ENCODE measurements at places on chromosomes 16 and 17.

DNA sequence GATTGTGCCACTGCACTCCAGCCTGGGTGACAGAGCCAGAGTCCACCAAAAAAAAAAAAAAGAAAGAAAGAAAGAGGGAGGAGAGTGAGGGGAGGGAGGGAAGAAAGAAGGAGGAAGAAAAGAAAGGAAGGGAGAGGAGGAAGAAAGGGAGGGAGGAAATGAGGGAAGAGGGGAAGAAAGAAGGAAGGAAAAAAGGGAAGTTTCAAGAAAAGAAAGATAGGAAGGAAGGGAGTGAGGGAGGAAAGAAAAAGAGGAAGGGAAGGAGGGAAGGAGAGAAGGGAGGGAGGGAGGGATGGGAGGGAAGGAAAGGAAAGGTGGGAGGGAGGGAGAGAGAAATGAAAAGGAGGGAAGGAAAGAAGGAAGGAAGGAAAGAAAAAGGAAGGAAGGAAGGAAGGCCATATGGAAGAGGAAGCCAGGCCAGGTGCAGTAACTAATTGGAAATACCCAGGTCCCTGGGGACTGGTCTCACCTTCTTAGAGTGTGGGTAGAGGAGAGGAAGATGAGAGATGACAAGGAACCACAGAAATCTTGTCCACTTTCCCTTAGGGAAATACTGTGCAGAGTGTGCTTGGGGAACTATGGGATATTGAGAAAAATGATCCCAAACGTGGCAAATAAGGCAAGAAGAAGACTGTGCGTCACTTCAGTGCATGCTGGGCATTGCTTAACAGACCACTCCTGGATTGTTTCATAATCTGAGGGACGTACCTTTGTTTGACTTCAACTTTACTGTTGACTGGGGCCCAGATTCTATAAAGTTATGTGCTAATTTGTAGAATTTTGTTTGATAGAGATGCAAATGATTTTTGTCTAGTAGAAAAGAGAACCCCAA lies 15.1 kb upstream of the CSNK2A2 start:
- DNase-seq = no peak

DNA sequence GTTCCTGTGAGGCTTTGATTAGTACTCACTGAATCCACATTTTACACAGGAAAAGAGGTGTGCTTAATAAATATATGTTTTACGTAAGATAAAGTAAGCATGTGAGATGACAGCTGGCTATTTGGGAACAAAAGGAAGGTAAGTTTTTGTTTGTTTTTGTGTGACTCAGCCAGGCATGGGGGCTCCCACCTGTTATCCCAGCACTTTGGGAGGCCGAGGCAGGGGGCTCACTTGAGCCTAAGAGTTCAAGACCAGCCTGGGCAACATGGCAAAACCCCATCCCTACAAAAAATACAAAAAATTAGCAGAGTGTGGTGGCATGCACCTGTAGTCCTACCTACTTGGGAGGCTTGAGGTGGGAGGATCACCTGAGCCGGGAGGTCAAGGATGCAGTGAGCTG lies 17.9 kb downstream of the GPR142 start:
- DNase-seq = no peak

DNA sequence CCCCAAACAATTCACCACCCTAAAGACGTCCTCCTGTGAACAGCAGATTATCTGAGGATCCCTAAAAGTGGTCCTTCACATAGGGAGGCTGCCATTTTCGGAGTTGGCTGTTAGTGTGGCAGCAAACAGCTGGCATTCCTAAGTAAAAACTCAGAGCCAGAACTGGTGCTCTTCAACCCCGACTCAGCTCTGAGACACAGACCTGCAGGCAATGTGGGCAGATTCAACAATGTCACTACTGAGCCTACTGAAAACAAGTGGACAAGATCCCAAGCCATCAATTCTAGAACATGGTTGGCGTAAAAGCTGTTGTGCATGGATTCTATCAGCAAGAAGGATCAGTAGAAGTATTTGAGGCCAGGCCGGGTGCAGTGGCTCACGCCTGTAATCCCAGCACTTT lies 247.2 kb downstream of the NTN1 start:
- no peak for DNase-seq

- no peak for DNase-seq
Measured at GRCh38 chr17:19010729-19011505, 6.4 kb upstream of the FAM83G start.

DNA sequence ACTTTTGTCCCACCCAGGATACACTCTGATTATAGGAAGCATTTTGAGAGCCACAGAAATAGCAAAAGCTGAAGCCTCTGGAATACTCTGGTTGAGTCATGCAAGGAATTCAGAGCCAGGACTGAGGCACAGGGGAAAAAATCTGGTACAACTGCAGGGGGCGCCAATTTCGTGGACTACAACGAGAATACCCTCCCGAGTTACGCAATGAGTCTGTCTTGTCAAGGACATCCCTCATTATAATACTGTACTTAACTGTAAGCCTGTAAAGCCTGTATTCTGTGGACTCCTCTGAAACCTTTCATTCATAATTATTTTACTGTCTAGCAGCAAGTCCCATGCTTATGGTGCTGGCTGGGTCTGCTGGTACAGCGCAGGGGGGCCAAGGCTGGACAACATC lies 7.8 kb downstream of the HOXB1 start:
- no peak for DNase-seq

- DNase-seq = no peak
Measured at GRCh38 chr17:50111673-50112655, 16.8 kb downstream of the PDK2 start.

GRCh38 chr16:14300705-14301168 lies 229.6 kb downstream of the MRTFB start:
- DNase-seq = peak; percentile 48

DNA sequence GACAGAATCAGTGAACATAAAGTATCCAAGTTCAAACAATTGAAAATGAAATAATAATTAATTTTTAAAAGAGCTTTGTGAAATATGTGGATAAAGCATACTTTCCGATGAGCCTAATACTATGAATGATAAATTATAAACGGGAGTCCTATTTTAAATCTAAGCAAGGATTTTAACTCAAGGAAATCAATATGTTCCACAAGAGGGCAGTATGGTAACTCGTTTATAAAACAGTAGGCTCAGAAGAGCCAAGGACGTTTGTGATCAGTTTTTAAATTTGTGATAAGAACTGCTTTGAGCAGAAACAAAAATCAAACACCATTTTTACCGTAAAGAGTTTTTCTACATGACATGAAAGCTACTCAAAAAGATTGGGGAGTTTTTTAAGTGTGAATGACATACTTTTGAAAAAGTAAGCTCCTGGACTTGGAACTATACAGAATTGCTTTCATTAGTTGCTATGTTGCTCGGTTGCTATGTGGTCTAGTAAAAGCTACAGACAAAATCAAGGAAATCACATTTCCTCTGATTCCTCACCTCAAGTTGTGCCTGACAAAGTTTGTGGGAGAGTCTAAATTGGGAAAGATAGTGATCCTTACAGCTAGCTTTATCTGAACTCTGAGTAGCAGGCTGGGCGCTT lies 11.8 kb upstream of the TEKT1 start:
- DNase-seq = peak; percentile 48

GRCh38 chr17:50421308-50422051 lies 4.5 kb upstream of the ACSF2 start:
- peak; percentile 24 for DNase-seq

GRCh38 chr17:49480836-49481615 lies 14.1 kb upstream of the NGFR start:
- DNase-seq = no peak

GRCh38 chr16:4415538-4416199 lies 727 bp downstream of the CORO7 start:
- DNase-seq = peak; percentile 71

All from activated CD4-positive, alpha-beta T cell treated with anti-CD3 and anti-CD28 coated beads, Interleukin-2, Interleukin-6, amounts not matched to agents 100 ng/mL and 50 ng/mL, durations not matched to agents 16 hours and 8 hours (primary cell).